ENCODE measurements at places on chromosomes 11 and 22.

DNA sequence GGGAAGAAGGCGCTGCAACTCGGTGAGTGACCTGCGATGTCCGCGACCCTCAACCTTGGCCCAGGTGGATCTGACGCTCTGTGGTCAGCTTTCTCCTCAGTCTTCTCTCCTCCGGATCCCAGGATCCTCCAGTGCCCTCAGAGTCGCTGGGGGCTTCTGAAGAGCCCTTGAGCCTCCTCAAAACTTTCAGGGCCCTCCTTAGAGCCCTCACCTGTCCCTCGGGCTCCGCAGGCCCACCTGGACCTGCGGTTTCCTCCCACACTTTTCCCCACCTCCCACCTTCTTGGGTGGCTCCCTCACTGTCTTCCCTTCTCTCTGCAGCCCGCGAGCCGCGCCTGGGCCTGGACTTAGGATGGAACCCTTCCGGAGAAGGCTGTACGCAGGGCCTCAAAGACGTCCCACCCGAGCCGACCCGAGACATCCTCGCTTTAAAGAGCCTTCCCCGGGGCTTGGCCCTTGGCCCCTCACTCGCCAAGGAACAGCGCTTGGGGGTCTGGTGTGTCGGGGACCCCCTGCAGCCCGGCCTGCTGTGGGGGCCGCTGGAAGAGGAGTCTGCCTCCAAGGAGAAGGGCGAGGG lies 335 bp downstream of the ZNF408 start:
- DNase-seq: peak; percentile 44

DNA sequence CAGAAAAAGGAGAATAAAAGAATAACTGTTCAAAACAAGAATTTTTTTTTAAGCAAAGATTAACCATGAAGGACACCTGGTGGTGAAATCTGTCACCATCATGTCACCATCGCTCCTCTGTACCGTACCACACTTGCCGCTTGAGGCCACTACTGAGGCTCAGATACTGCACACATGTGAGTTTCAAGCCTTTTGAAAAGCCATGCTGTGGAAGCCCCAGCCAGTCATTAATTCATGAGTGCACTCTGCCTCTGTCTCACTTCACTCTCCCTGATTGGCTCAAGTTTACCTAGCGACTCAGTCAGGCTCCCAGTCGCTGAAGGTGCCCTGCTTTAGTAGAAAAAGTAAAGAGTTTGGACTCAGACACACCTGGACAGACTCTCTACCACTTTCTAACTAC lies 6.6 kb upstream of the MS4A12 start:
- DNase-seq: peak; percentile 70

DNA sequence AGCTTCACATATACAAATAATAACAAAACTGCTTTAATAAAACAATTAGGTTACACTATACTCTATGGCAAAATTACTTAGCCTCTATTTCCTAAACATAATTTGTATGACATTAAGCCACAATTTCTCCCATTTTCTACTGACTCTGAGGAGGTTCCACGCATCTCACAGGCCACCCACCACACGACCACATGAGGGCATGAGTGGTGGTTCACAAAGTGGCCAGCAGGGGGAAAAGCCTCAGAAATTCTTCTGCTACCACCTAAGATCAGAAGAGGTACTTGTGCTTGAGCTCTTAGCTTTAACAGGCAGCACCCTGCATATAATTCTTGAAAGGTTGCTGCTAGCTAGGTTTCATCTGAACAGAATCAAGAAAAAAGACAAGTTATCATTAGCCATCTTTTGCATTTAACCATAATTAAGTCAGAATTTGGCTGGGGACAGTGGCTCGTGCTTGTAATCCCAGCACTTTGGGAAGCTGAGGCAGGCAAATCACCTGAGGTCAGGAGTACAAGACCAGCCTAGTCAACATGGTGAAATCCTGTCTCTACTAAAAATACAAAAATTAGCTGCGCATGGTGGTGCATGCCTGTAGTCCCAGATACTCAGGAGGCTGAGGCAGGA lies 7.7 kb downstream of the LPXN start:
- DNase-seq: peak; percentile 71

DNA sequence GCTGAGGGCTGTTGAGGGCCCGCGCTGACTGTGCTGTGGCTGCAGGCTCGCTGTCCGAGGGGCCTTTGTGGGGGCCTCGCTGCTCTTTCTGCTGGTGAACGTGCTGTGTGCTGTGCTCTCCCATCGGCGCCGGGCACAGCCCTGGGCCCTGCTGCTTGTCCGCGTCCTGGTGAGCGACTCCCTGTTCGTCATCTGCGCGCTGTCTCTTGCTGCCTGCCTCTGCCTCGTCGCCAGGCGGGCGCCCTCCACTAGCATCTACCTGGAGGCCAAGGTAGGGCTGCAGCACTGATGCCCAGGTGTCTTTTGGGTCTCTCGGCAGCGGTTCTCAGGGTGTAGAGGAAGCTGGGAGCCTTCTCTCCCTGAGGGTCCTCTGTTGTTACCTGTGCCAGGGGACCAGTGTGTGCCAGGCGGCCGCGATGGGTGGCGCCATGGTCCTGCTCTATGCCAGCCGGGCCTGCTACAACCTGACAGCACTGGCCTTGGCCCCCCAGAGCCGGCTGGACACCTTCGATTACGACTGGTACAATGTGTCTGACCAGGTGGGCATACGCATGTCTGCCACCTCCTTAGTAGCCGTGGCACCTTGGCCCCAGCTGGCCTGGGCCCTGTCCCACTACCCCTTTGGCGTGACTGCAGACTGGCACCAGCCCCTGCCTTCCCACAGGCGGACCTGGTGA lies 2.2 kb downstream of the GPR137 start:
- no peak for DNase-seq
